ENCODE measurements at places on chromosomes 1 and 21.

DNA sequence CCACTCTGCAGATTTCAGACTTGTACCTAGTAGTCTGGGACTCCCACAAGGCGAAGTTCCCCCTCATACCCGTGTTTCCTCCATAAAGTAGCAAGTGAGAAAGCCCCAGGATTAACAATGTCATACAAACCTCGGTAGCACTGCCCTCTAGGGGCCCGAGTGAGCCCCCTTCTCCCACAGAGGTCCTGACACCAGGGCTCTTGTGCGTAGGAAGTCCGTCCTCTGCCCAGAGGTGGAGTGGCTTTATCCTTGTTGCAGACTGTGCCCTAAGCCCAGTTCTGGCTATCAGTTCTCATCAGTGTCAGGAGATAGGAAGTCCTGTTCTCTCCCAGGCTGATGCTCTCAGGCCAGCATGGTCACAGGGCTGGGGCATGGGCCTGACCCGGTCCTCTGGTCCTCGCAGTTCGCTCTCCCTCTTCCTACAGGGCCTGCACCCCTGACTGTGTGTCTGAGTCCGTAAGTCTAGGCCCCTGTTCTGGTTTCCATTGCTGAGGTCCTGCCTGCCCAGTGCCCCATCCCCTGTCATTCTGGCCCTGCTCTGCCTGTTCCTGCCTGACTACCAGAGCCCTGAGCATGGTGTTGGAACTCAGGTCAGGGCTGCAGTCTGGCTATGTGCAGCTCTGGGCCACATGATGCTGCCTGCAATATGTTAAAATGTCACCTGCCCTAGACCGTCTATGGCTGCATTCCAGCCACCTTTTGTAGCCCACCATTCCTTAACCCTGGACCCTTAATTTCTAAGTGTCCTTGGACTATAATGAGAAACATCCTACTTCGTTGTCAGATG lies 285.6 kb downstream of the ASTN1 start:
- no peaks in the 10 kb centered on the region for H3K4me1 ChIP-seq
- H3K27me3 ChIP-seq: no peaks in the 10 kb centered on the region
- no peak overlapping the region for H3K4me3 ChIP-seq
- H3K36me3 ChIP-seq: no peaks in the 10 kb centered on the region

- H3K4me3 ChIP-seq: no peak overlapping the region
- H3K27me3 ChIP-seq: peaks cover 17% of the 10 kb centered on the region
- no peaks in the 10 kb centered on the region for H3K36me3 ChIP-seq
- H3K27ac ChIP-seq: no peak overlapping the region
- DNase-seq: no peak
- no peaks in the 10 kb centered on the region for H3K4me1 ChIP-seq
These were observed 7.0 kb upstream of the ATF3 start for GRCh38 chr1:212601524-212601923.

DNA sequence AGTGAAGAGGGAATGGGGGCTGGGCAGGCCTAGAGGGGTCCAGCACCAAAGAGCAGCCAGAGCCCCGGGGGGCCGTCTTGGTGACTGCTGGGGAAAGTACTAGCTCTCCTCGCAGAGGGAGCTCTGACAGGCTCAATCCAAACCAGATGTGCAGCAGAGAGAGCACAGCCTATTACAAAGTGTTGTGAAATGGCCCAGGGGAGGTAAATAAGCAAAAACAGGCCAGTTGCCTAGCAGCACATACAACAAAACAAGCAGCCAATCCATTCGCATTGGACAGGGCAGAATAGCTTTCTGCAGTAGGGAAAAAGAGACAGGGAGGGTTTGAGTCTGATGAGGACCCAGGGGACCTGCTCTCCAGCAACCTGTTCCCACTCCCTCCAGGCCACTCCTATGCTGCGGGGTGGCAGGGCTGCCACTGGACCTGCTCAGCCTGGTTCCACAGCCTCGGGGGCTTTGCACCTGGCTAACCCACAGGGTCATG lies 239.6 kb upstream of the FGGY start:
- H3K36me3 ChIP-seq: no peaks in the 10 kb centered on the region
- no peak overlapping the region for H3K4me3 ChIP-seq
- H3K27me3 ChIP-seq: no peaks in the 10 kb centered on the region
- H3K4me1 ChIP-seq: no peaks in the 10 kb centered on the region
- H3K27ac ChIP-seq: no peak overlapping the region
- DNase-seq: no peak

- no peaks in the 10 kb centered on the region for H3K4me1 ChIP-seq
- H3K4me3 ChIP-seq: no peak overlapping the region
- no peaks in the 10 kb centered on the region for H3K27me3 ChIP-seq
- no peak for DNase-seq
- H3K27ac ChIP-seq: no peak overlapping the region
These were observed 36.4 kb downstream of the ZNF697 start for GRCh38 chr1:119611701-119612113.

DNA sequence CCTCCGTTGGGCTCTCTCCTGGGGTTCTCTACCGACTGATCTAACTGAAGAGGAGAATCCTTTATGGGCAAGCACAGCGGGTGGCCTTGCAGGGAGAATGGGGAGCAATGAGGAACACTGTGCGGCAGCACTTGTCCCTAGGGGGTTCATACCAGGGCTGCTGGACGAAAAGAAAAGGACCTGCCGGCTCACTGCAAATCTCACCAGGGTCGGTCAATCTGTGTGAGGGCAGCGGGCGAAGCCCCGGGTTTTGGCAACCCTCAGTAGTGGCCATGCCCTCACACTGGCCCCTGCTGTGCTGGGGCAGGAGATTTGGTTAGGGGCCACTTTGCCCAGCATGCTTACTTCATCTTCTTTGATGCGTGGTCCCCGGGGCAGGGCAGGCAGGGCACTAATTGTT lies 5.9 kb downstream of the LHX9 start:
- H3K4me1 ChIP-seq: peaks cover 20% of the 10 kb centered on the region
- DNase-seq: no peak
- no peak overlapping the region for H3K27ac ChIP-seq

GRCh38 chr21:19853061-19853460 lies 1145.1 kb upstream of the NCAM2 start:
- no peak overlapping the region for H3K4me3 ChIP-seq
- no peaks in the 10 kb centered on the region for H3K27me3 ChIP-seq
- H3K27ac ChIP-seq: no peak overlapping the region
- no peaks in the 10 kb centered on the region for H3K36me3 ChIP-seq

GRCh38 chr1:116257836-116258235 lies 115.2 kb upstream of the ATP1A1 start:
- H3K4me1 ChIP-seq: no peaks in the 10 kb centered on the region
- DNase-seq: no peak
- H3K36me3 ChIP-seq: no peaks in the 10 kb centered on the region
- no peaks in the 10 kb centered on the region for H3K27me3 ChIP-seq
- H3K4me3 ChIP-seq: no peak overlapping the region
- H3K27ac ChIP-seq: no peak overlapping the region

GRCh38 chr1:182909578-182909977 lies 43.4 kb downstream of the SHCBP1L start:
- no peak overlapping the region for H3K4me3 ChIP-seq
- no peak for DNase-seq
- no peak overlapping the region for H3K27ac ChIP-seq

DNA sequence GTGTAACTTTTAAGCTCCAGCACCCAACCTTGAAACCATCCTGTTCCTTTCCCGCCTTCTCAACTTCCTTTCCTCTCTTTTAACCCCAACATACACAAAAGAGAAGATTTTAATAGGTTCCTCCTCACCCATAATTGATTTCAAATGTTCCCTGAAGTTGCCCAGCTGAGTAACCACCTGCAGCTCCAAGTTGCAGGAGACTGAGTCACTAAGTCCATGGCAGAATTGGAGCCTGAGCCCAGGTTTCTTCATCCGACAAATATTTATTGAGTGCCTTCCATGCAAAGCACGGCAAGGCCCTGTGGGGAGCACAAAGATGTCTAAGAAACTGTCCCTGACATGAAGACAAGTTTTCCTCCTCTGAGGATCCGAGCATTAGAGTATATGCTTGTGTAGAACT lies 97.7 kb downstream of the PAPPA2 start:
- H3K4me3 ChIP-seq: no peak overlapping the region
- H3K27ac ChIP-seq: no peak overlapping the region
- no peak for DNase-seq
- H3K4me1 ChIP-seq: no peaks in the 10 kb centered on the region
- no peaks in the 10 kb centered on the region for H3K36me3 ChIP-seq
